ENCODE measurements at places on chromosomes 2 and 18. TPM values are rescaled to one million over a fixed set of nuclear protein-coding genes. Genes with fewer than 3 reads are reported as not detected.

- DNase-seq: peak; percentile 26
Observed at GRCh38 chr2:206989311-206989710, 50.0 kb downstream of the CPO start.

DNA sequence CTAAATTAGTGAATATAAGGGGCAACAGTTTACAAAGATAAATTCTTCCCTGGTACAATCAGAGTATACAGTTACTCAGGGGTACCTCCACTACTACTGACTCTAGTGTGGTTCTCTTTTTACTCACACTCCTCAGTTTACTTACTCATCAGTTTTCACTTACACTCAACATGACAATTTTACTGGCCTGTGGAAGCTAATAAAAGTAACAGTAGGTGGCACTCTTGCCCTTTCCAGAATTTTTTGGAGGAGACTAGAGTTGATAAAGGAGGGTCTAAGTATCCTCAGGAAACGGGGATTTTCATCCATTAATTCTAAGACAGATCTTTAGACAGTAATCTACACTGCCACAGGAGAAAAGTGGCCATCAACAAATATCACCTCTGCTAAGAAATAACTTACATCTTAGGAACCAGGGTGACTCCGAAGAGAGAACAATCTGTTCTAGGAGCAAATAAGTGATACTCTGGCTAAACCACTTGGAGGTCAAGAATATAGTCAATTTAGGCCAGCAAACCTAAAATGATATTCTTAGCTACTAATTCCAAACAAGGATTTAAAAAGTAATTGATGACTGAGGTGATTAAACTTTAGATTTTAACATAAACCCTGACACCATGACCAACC, 61.3 kb downstream of the ATL2 start:
- DNase-seq: peak; percentile 26

DNA sequence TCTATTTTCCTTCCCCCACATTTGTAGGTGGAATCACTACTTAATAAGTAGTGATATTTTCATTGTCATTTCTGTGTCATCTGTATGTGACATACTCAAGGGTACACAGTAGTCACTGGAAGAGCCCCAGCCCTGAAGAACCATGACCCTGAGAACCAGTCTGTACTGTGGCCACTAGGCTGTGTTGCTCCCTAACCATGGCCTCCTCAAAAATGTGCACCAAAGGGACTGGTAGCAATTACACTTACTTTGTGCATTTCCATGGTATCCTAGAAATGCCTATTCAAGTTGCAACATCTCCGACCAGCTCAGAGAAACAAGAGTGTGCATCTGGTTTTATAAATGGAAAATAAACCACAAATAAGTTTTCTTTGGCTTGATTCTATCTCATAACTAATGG, 155.1 kb downstream of the DOCK10 start:
- DNase-seq: peak; percentile 13

GRCh38 chr2:61693744-61694143, 155.6 kb upstream of the XPO1 start:
- DNase-seq: no peak

- no peak for DNase-seq
Observed at GRCh38 chr2:149038442-149039212, at the start of gene LYPD6B. Gene LYPD6B (plus strand): TSS chr2:149038699. CDS start chr2:149130949, 92,250 bp downstream.

DNA sequence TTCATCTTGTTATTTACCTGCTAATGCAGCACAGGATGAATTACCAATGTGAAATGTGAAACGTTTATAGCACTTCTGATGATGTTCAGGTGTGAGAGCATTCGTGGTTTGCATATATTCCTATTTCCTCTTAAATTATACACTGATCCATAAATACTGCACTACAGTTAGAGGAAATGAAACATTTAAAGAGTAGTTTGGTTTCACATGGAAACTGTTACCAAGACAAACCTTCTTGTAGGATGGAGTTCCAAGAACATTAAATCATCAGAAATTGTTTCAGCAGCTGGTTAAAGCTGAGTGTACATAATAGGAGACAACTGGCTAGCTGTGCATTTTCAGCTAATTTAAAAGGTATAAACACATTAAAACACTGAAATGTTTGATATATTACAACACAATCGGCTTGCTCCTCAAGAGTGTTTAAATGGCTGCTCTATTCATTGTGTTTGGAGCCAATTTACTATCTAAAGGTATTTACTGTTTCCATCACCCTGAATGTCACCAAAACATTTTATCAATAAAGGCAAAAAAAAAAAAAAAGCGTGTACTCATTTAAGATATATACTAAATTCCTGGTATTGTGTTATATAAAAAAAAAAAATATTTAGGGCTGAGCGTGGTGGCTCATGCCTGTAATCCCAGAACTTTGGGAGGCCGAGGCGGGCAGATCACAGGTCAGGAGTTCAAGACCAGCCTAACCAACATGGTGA, 100.6 kb downstream of the DYM start:
- DNase-seq: no peak

DNA sequence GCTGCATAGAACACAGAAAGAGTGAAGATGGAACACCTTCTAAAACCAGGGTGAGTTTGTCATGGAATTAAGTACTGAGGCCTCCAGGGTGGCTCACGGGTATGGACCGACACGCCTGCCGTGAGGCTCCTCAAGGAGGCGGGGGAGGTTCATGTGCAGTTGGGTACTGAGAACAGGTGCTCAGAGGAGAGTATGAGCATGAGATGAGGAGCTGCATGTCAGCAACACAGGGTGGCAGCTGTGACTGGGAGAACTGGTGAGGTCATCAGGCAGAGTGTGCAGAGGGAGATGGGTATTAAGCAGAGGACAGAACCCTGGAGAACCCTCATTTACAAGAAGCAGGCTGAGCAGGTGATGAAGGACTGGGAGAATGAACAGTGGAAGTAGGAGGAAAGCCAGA, 63.2 kb upstream of the KLHL29 start:
- no peak for DNase-seq

- no peak for DNase-seq
Observed at GRCh38 chr2:159010963-159011362, 42.5 kb downstream of the TANC1 start.

DNA sequence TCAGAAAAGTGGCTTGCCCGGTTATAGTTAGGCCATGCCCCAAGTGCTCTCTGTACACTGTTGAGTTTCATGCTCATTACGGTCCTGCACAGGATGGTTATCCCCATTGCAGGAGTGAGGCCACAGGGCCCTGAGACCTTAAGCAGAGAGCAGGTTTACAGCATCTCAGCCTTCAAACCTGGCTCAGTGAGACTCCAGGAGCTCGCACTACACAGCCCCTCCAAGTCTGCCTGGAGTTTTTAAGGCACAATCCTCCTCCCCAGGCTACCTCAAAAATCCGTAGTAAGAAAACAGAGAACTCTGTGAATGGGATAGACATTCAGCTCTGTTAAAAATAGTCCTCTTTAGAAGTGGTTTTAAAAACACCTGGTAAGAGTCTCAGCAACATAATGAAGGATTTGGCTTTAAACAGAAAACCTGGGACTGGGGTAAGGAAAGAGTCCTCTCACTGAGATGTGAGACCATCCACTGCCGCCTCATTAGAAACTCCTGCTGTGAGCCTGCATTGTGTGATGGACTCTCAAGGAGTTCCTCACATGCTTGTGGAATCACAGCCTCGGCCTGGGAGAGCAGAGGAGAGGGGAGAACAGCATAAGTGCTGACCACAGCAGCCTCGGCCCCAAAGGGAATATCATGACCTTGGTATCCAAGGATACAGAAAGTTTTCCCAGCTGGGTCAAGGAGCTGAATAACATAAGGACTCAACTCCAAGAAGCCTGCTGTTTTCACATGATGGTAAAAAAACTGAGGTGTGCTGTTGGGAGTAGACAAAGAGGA, 214.8 kb downstream of the ATAD2B start:
- no peak for DNase-seq

The TEKT4 gene
- total RNA-seq: not detected

The NEU4 gene
- total RNA-seq: not detected

The INHBB gene
- 0.66 TPM for total RNA-seq

The INPP5D gene
- not detected for total RNA-seq

The ALPI gene
- not detected for total RNA-seq

The IL1A gene
- 0.06 TPM for total RNA-seq

The XDH gene
- total RNA-seq: 0.33 TPM

The SULT1C4 gene
- total RNA-seq: not detected

The GPAT2 gene
- total RNA-seq: not detected

The ACOXL gene
- not detected for total RNA-seq

The GALNT3 gene
- 0.23 TPM for total RNA-seq
